ENCODE measurements at places on chromosomes 1 and 21. TPM values are rescaled to one million over a fixed set of nuclear protein-coding genes. Genes with fewer than 3 reads are reported as not detected.

The FRRS1 gene
- 31.8 TPM for total RNA-seq

The PLEKHN1 gene
- 0.28 TPM for total RNA-seq

The DYNLT5 gene
- 0.28 TPM for total RNA-seq

The CD53 gene
- 9.3 TPM for total RNA-seq

The C1QTNF12 gene
- 3.5 TPM for total RNA-seq

The KRTAP11-1 gene
- not detected for total RNA-seq

The RBP7 gene
- 2.5 TPM for total RNA-seq

The ACTL8 gene
- total RNA-seq = not detected

The SH3BP5L gene
- 15.3 TPM for total RNA-seq

The ZSWIM5 gene
- 0.33 TPM for total RNA-seq

The ZNF683 gene
- total RNA-seq = not detected

The EXO5 gene
- 3.6 TPM for total RNA-seq

The PRKAA2 gene
- total RNA-seq = 0.40 TPM

The CFHR3 gene
- 279 TPM for total RNA-seq

The PRDM16 gene
- 0.43 TPM for total RNA-seq

The DNAJC16 gene
- total RNA-seq = 10.0 TPM

The SYT14 gene
- 0.03 TPM for total RNA-seq

The PTPRU gene
- 19.5 TPM for total RNA-seq

The TRNAU1AP gene
- total RNA-seq = 8.3 TPM

The CYP4Z1 gene
- total RNA-seq = 0.55 TPM

The KCND3 gene
- 24.7 TPM for total RNA-seq

The KRTAP12-2 gene
- total RNA-seq = not detected

The AMPD1 gene
- total RNA-seq = not detected

The ATPAF1 gene
- total RNA-seq = 43.0 TPM

The LRRC3 gene
- total RNA-seq = 22.0 TPM

The CORT gene
- total RNA-seq = not detected

The LGALS8 gene
- 24.4 TPM for total RNA-seq

The KLF17 gene
- not detected for total RNA-seq

The MEX3A gene
- 1.1 TPM for total RNA-seq

The NES gene
- total RNA-seq = 1.4 TPM

The LIN28A gene
- 1.1 TPM for total RNA-seq

The OLFML2B gene
- 0.48 TPM for total RNA-seq

The OR10Z1 gene
- total RNA-seq = not detected

The FAM3B gene
- total RNA-seq = 0.91 TPM

The RPTN gene
- total RNA-seq = not detected

The NCAM2 gene
- total RNA-seq = 0.53 TPM

The THEM5 gene
- not detected for total RNA-seq

The BCL2L15 gene
- 0.13 TPM for total RNA-seq

The FOXD2 gene
- total RNA-seq = 0.55 TPM

The AADACL3 gene
- not detected for total RNA-seq

The HMGB4 gene
- not detected for total RNA-seq

The HLX gene
- total RNA-seq = 11.0 TPM

The IRF6 gene
- total RNA-seq = 30.0 TPM

The SSX2IP gene
- 15.8 TPM for total RNA-seq

The NRIP1 gene
- 19.3 TPM for total RNA-seq

The LORICRIN gene
- not detected for total RNA-seq

The TMEM51 gene
- 2.4 TPM for total RNA-seq

The RRP1 gene
- total RNA-seq = 10.3 TPM

The DEGS1 gene
- total RNA-seq = 17.2 TPM
